ENCODE measurements at places on chromosomes 2 and 18.

- DNase-seq = no peak
Observed at GRCh38 chr2:143482316-143482715, 353.1 kb downstream of the ARHGAP15 start.

DNA sequence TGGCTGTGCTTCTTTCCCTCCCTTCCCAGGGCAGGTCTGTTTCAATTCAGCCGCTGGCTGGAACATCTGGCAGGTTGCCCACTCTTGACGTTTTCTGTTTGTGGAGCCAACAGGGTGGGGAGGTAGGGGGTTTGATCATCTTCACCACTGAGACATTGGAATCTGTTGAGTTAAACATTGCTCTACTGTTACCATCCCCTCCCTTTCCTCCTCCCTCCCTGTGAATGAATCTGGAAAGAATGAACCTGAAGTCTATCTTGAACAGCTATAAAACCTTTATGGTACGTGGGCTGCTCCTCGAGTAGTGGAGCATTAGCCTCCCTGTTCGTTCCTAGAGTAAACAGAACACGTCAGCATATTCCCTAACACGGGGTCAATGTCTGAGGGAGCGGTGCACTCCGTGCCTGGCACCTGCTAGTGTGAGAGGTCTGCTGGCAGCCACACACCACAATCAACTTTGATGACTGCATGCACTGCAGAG, 249.9 kb upstream of the RBBP8 start:
- no peak for DNase-seq

GRCh38 chr2:201854841-201855240, 48.5 kb downstream of the CDK15 start:
- DNase-seq = no peak

DNA sequence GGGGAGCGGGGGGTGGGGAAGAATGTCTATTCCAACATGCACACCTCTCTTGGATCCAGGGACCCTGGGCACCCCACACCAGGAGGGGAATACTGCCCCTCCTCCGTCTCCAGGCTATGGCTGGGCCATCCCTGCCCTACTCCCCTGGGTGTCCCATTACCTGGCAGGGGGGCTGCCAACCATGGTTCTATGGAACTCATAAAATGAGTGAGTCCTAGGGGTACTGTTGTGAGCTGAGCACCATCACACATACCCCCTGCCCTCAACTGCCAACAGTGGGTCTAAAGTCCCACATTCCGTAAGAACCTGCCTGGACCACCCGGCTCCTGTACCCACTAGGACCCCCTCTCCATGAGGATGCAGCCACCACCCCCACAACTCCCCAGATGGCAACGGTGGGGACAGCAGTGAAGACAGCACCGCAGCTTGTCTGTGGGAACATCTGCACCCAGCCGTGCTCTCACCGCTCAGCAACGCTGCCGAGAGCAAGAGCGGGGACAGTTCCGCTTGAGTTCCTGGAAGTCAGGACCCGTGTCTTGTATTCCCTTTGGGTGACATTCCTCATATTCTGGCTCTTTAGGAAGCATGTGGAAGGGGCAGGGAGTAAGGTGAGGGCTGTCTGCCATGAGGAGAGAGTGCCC, 41.5 kb downstream of the BIN1 start:
- no peak for DNase-seq

DNA sequence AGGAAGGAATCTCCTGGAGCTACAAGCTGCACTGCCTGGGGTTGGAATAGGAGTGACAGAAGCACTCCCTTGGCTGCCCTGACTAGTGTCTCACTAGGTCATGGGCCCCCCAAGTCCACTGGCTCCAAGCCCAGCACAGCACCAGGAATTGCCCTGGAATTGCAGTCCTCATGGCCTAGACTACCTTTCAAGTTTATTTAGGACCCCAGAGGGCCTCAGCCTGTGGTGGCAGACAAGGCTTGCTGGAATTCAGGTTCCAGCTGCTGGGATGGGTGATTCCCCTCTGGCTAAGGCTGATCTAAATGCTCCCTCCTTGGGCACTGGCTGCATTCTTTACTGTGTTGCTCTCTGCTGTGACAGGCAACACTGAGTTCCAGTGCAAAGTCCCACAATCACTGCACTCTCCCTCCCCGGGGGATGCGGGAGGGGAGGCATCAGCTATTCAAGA, 14.0 kb downstream of the STRADB start:
- DNase-seq = no peak

DNA sequence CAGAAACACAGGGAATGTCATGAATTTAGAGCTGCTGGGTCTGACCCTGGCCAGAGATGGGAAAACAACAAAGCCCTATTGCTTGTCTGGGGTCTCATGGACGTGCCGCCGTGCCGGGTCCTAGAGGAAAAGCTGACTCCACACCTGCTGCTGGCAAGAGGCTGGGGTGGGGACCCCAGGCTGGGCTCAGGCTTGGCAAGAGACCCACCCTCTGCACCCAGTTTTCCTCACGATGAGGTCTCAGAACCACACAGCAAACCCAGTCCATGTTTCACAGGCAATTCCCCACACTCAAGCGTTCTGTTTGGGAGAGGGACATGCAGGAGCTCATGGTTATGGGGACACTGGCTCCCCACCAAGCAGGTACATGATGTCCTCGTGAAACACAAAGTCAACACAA, 367.3 kb upstream of the SALL3 start:
- DNase-seq = no peak

DNA sequence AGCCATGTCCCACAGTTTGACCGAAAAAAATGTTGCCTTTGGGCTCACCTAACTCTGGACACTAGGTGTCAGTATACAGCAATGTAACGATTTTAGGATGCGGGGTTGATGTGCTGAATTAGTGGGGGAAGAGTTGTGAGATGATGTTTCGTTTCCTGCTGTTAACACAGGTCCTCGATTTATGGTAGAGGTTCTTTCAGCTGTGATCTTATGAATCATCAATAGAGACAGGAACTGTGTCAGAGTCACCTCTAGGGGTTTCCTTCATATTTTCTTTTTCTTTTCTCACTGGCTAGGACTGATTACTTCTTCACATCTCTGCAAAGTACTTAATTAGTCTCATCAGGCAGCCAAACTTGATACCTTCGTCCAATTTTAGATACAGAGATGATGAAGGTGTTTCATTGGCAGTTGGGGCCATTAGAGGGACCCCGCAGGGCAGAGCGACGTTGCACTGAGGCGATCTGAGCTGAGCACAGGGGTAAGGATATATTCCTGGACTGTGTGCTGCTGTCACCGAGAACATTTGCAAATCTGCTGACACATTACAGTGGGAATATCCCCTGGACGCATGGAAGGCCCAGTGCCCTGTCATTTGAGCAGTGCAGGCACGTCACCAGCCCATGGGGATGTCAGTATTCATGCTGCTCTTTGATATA, 10.2 kb upstream of the MMADHC start:
- DNase-seq = peak; percentile 14
